Activated CD4-positive, alpha-beta T cell treated with anti-CD3 and anti-CD28 coated beads, Interleukin-2, amount 50 U/mL, for 4 hours (primary cell): ENCODE measurements at places on chromosomes 3 and 15.

- DNase-seq = no peak
Observed at GRCh38 chr15:75694241-75695182, 18.1 kb downstream of the CSPG4 start.

- no peak for DNase-seq
Observed at GRCh38 chr3:133926736-133927539, 31.3 kb upstream of the RAB6B start.

- DNase-seq = no peak
Observed at GRCh38 chr3:121670676-121671075, 10.0 kb upstream of the HCLS1 start.

DNA sequence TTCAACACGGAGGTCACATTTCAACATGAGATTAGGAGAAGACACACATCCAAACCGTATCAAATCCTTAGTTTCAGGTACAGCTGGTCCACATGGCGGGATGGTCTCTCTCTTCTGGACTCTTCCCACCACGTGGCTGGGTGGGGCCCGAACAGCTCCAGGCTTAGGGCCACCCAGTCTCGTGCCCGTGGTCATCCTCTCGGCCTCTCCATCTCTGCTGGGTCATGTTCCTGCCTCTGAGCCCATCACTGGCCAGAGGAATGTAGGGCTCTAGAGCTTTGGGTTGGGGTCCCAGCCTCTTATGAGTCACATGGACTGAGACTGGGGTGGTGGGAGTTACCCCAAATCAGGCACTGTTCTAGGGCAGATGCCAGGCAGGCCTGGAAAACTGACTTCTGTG, 12.2 kb downstream of the SYNM start:
- no peak for DNase-seq

GRCh38 chr3:32347343-32348125, 44.1 kb upstream of the CMTM7 start:
- DNase-seq = no peak

DNA sequence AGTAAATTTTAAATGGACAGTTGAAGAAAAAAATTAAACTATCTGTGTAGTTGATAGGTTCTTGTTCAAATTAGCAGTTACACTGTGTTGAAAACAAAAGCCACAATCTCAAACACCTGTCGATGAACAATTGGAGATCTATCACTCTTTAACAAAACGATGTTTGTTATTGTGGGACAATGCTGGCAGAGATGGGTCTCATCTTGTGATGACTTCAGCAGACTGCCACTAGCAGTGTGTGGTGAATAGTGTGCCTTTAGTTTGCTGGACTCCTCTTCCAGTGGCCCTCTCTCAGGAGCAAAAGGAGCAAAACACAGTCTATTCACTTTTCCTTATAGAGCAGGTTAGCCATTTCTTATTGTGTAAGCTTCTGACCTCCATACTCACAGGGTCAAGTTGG, 14.7 kb upstream of the TRIM59 start:
- DNase-seq = no peak

DNA sequence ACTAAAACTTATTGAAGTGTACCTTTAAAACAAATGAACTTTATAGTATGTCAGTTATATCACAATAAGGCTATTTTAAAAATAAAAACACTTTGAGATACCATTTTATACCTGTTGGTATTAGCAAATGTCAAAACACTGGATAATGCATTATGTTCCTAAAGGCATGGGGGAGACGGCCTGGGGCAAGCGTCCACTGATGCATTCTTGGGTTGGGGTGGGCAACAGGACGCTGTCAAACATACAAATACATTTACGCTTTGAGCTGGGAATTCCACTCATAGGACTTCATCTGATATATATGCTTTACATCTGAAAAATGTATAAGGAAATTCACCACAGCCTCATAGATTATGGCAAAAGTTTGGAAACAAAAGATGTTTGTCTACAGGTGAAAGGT, 7.6 kb upstream of the GATA2 start:
- DNase-seq = no peak

- DNase-seq = no peak
Observed at GRCh38 chr15:88680241-88681001, 41.6 kb downstream of the ISG20 start.

DNA sequence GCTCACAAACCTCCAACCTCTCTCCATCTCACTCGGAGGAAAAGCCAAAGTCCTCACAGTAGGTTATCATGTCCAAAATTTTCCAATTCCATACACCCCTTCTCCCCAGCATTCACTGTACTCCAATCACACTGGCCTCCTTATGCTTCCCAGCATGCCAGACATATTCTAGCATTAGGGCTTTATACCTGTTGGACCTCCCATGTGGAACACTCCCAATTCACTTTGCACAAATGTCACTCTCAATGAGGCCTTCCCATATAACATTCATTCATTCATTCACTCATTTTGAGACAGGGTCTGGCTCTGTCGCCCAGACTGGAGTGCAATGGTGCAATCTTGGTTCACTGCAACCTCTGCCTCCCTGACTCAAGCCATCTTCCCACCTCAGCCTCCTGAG, 19.9 kb downstream of the SCAPER start:
- no peak for DNase-seq

DNA sequence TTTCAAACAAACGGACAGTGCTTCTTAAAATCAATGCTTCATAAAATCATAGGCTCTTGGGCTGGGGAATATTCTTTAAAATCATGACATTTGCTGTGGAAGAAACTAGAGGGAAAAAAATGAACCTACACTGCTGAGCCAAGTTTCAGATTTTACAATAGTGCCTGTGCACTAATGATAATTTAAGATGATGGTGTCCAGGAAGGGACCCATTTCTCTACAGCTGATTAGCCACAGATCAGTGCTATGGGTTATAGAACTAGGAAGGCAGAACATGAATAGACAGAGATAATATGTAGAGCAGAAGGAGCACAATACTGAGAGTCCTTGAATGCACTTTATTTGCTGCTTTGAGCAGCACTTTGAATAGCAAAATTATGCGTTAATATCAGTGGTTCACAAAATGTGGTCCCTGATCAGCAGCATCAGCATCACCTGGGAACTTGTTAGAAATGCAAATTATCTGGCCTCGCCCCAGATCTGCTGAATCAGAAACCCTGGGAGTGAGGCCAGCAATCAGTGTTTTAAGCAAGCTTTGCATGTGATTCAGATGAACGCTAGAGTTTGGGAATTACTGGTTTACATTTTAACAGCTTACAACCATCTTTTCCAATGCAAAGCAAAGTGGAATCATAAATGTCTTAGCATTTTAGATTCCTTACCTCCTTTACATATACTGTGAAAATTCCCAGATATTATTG, 135.8 kb upstream of the ANKRD28 start:
- no peak for DNase-seq

DNA sequence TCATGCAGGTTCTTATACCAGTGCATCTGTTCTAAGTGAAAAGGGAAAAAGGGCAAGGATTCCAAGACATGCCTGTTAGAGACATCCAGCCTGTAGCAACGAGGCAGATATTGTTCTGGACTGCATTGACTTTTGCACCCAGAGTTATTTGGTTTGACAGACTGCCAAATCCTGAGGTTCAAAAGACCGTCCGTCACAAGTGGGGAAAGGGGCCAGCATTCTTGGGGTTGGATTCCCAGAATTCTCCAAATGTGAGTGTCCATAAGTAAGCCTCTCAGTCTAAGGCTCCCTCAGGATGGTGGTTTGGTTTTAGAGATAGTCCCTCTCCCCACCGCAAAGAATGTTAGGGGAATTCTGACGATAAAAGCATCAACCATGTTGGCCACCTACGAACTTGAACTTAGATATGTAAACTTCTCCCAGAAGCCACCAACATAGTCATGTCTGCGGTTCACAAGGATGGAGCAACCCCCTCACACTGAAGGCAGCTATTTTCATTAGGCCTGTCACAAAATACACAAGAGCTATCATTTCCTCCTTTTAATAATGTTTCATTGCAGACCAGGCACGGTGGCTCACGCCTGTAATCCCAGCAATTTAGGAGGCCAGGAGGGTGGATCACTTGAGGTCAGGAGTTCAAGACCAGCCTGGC, 13.6 kb upstream of the LACTB start:
- no peak for DNase-seq

DNA sequence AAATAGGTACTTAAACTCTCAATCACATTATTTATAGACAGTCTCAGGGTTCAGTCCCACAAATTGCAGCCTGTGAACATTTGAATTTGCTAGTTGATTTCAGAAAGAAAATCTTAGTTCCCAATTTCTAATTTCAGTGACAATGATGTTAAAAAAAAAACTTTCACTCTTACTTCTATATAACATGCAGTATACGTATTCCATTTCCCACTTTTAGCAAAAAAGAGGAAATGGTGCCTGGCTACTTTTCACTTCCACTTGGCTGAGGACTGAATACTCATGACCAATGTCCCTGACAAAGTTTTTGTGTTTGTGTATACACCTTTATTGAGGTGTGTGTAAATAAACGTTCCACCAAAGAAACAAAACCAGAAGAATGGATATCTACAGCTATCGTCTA, 32.1 kb upstream of the XCR1 start:
- DNase-seq = no peak

- DNase-seq = no peak
Observed at GRCh38 chr3:70273492-70273891, 38.9 kb downstream of the MDFIC2 start.

DNA sequence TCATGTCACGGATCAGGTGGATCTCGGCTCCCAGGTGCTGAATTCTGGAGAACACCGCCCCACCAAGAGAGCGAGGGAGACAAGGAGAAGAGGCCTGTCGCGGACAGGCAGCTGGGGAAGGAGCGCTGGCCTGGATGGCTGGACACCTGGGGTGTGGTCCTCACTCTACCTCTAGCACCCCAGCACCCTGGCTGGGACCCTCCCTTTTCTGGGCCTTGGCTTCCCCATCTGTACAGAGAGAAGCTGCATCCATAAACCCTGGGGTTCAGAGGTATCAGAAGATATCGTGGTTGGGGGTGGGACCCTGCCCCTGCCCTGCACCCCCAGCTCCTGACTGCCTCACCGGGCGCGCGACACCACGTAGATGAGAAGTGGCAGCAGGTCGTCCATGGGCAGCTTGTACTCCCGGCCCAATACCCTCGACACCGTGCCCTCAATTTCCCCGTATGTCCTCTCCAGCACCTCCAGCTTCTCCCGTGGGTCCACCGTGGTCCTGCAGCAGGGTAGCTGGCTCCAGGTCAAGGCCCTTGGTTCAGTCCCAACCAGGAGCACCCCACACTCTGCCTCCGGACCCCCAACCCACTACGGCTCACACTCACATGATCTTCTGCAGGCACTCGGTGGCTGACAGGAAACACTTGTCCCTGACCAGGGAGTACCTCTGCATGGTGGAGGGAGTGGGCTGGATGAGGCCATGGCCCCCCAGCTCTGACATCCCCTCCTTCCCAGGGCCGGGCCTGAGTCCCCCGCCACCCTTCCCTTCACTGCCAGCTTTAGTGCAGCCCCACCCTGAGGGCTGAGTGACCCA, 21.7 kb downstream of the ALS2CL start:
- no peak for DNase-seq

- DNase-seq = no peak
Observed at GRCh38 chr15:32057876-32058425, 27.6 kb downstream of the CHRNA7 start.

- DNase-seq = no peak
Observed at GRCh38 chr3:168885028-168885427, 778.5 kb downstream of the MECOM start.

GRCh38 chr3:196609805-196610515, 29.5 kb upstream of the NRROS start:
- DNase-seq = no peak

DNA sequence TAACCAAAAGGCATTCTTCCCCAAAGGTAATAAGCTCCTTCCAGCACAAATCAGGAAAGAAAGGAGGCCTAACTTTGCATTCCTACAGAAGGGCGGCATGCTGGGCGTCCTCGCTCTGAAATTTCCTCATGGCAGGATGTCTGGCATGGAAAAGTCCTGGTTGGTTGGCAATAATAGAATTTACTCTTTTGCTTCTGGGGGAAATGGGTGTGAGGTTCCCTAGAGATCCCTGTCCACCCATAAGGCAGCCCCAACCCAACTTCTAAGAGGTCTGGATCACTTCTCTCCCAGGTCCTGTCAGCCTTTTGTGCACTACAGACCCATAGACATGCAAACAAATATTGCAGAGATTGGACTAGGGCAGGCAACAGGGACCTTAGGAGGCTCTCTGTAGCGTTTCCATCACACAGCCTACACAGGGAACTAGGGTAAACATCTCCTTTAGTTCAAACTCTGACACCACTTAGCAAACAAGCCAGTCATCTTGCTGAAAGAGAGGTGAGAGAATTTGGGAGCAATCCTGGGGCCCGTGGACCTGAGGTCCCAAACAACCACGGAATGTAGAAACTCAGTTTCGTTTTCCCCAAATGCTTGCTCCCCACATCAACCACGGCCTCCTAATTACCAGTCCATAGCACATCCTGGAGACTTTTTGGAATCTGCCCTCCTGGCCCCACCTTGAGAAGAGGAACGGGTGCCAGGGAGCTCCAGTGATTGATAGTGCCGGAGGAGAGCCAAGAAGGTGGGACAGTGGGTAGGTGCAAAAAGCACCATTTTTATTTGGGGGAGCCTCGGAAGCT, 2.1 kb downstream of the ZIC4 start:
- no peak for DNase-seq

DNA sequence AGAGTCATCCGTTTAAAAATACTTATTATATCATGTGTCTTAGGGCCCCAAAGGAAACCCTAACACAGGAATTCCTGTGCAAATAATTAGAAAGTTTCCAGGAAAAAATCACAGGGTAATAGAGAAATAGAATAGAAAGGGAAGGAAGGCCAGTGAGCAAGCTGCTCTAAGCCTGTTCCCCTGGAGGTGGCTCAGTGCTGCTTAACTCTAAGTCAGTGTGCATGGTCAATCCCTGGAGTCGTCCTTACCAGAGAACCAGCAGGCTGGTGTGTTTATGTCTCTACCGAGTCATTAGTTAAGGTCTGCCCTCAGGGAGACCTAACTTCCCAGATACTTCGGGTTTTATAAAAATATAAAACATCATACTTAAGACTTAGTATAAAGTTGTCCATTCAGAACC, 21.0 kb upstream of the MCF2L2 start:
- DNase-seq = no peak
